AML-193 (cell line): ENCODE measurements at places on chromosomes 3 and 15.

- no peak for DNase-seq
Measured at GRCh38 chr3:136844724-136845123, 17.3 kb upstream of the NCK1 start.

- DNase-seq: peak; percentile 51
Measured at GRCh38 chr3:50592568-50592967, 19.0 kb downstream of the CISH start.

DNA sequence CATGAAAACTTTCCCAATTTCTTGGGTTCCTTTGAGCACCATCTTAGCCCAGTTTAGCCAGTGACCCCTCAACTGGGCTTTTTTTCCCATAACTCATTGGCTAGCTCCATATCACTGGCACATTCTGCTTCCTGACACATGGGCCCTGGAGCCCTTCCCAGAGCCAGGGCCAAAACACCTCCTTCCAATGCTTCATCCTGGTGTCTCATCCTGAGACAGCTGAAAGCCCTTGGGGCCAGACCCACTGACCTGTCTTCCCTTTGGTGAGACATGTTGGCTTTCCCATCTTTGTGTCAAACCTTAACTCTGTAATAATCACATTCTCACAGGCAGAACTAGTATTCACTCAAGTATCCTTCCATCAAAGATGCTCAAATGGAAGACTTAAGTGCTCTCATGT, 82.6 kb upstream of the SMAD3 start:
- DNase-seq: no peak

- DNase-seq: no peak
Measured at GRCh38 chr15:79431636-79432344, at the start of gene MINAR1. Gene MINAR1 (plus strand): TSS chr15:79432336. CDS start chr15:79456148, 23,812 bp downstream.

- no peak for DNase-seq
Measured at GRCh38 chr15:38190501-38190900, 62.1 kb upstream of the SPRED1 start.

GRCh38 chr3:195086885-195087284, 184.1 kb downstream of the XXYLT1 start:
- DNase-seq: no peak

GRCh38 chr3:39211332-39212130, 19.1 kb upstream of the XIRP1 start:
- DNase-seq: no peak

DNA sequence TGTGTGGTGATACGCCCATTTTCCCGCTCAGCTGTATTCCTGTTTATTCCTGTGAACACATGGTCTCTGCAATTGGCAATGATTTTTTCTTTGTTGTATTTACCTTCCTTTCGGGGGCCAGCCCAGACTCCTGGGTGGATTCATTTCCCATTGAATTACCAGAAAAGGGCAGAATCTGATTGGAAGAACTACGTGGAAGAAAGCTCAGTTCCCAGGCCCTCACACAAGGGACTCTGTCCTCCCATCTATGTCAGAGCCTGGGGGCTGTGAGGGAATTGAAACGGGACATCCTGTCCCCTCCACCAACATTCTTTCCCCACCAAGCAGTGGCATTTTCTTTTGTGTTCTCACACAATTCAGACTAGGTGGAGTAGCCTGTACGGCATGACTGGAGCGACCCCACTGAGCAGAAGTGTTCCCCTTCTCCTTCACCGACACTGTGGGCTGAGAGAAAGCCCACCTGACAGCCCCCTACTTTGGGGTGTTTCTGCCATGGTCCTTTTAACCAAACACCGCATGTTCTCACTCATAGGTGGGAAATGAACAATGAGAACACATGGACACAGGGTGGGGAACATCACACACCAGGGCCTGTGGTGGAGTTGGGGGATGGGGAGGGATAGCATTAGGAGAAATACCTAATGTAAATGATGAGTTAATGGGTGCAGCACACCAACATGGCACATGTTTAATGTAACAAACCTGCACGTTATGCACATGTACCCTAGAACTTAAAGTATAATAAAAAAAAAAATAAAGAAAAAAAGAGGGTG, 32.1 kb upstream of the RFTN1 start:
- no peak for DNase-seq

DNA sequence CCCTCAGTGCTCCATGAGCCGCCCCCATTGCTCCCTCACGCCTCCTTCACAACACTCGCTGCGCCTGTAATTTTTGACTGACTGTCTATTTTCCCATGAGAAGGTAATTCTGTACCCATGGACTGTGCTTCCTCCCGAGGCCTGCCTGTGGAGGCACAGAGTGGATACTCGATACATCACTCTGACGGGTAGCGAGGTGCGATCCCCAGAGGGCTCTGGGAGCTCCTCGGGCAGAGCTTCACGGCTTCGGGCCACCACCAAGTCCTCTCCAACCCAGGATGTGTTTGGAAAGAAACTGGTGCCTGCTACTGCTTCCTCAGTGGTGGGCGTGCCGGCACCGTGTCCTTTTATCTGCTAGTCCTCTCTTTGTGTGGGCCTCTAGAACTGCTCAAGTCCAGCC, 108.6 kb upstream of the DLG1 start:
- DNase-seq: no peak

- DNase-seq: no peak
Measured at GRCh38 chr3:135694142-135694541, 271.4 kb upstream of the PPP2R3A start.

DNA sequence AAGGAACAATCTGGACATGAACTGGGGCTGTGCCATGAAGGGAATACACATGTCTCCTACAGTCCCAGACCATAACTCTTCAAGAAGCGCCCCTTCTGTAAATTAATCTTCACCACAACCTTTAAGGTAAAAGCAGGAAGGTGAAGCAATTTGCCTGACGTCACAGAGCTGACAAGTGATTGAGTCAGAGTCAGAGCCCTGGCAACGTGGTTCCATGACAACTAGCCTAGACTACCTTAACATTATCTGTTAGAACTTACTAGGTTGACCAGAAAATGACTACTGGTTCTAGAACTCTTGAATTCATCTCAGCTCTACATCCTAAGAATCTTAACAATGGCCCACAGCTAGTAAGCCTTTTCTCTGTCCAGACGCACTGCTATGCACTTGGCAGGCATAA, 124.6 kb downstream of the NTRK3 start:
- DNase-seq: no peak

GRCh38 chr15:84811828-84812227, 5.3 kb upstream of the ALPK3 start:
- DNase-seq: no peak

DNA sequence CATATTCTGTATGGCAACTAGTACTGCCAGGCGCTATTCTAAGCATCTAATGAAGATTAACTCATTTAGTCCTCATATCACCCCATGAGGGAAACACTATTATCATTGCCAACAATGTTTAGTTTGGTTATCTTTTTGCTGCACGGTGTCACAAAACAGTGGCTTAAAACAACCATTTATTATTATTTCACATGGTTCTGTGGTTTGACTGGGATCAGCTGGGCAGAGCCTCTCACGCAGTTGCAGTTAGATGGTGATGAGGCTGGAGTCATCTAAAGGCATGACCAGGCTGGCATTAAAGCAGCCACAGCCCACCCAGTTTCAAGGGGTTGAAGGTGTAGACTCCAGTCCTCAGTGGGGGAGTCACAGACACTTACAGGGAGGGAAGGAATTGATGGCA, 32.8 kb upstream of the RASA2 start:
- DNase-seq: no peak

- DNase-seq: no peak
Measured at GRCh38 chr3:20648921-20649381, 462.9 kb upstream of the SGO1 start.

DNA sequence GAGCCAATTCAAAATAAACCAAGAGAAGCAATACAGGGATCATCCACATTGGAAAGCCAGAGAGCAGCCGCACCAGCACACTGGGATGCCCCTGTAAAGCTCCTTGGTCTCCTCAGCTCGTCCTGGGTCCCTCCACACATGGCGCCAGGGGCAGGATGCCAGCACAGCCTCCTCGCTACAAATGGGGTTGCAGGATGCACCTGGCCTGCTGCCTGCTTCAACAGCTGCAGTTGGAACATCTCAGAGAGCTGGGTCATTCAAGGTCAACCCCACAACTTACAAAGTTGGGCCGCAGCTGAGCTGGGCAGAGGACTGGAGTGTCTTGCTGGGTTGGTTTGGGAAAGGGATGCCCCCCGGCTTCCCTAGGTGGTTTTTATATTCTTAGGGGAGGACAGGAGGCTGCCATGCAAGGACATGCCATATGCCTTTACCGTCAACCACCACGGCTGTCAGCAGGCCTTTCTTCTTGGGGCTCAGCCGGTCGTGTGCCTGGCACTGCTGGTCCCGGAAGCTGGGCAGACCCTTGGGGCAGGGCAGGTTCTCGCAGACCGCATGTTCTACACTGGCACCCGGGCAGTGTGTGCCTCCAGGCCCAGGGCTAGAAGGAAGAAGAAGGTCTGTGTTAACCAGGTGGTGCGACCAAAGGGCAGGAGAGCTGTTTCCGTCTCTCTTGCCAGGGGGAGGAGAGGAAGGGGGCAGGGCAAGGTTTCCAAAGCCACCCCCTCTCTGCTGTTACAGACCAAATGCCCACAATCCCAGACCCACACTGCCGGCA, 225.2 kb downstream of the ADAMTS17 start:
- no peak for DNase-seq

DNA sequence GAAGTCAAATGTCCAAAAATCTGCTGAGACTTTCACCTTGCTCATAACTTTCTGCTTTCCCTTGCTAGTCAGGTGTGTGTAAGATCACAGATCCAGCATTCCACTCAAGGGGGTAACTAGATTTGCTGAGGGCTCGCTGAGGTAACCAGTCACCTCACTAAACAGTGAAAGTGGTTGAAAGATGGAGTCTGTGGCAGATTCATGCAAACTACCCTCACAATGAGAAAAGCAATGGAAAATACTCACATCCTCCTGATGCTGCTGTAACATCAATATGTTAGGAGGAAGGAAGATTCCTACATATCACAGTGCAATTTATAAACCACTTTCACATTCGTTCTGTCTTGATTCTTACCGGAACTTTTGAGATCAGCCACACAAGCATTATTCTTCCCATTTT, 174.3 kb upstream of the BCL6 start:
- DNase-seq: no peak

- DNase-seq: no peak
Measured at GRCh38 chr3:112012205-112012992, 13.7 kb downstream of the TAGLN3 start.

GRCh38 chr3:18369551-18370185, 55.5 kb downstream of the SATB1 start:
- DNase-seq: no peak

DNA sequence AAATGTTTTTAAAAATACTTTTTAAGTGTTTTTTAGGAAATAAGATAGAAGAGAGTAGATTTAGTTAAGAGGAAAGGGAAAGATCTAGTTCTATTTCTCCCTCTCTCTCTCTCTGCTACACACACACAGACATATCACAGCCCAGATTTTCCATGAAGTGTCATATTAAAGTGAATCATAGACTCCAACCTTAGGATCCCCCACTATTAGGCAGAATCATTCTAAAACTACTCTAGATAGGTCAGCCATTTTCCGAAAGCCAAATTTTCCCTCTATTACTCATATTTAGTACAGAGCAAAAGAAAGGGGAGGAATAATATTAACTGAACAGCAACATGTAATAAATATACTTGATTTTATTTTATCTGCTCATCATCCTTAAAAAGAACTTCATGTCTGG, 45.1 kb upstream of the RSL24D1 start:
- DNase-seq: no peak

- DNase-seq: no peak
Measured at GRCh38 chr3:197132916-197133530, 103.4 kb upstream of the MELTF start.

GRCh38 chr3:125960066-125960424, 8.9 kb upstream of the ROPN1B start:
- DNase-seq: no peak

GRCh38 chr3:169939751-169940150, 26.9 kb upstream of the SEC62 start:
- DNase-seq: no peak

DNA sequence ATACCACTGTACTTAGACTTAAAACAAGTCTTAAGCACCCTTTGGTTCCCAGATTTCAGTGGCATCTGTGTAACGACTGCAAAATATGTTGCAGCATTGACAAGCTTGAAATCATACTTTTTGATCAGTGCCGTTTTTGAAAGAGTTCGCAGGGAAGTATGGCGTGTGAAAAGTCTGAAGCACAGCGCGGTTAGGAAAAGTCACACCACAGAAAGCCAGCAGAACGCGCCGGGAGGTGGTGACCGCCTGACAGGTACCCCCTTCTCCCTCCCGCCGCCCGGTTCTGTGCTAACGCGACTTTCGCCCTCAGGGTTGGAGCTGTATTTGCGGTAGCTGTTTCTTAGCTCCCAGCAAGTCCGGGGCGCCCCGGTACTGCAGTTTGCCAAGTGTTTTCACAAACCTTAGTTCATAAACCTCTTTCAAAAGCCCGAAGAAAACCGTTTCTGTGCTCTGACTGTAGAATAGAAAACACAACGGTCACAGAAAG, 481 bp upstream of the CRYBG3 start:
- no peak for DNase-seq

DNA sequence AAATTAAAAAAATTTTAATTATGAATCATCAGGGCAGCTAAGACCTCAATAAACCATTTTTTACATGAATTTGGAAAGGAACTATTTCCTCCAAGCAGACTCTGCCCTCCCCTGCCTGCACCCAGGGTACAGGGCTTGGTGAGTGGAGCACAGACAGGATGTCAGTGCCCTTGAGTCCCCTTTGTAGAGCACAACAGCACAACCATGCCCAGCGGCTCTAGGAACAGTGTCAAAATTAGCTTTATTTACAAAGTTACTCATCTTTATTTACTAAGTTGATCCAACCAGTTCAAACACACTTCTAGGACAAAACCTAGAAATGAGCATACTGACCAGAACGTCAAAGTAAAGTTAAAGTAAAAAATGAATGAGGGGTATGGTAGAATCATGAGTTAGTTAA, 90.6 kb upstream of the TSC22D2 start:
- DNase-seq: no peak

- no peak for DNase-seq
Measured at GRCh38 chr15:27352136-27352535, 381.2 kb downstream of the GABRG3 start.

GRCh38 chr3:29668233-29668632, 387.4 kb downstream of the RBMS3 start:
- no peak for DNase-seq

- DNase-seq: no peak
Measured at GRCh38 chr3:139953131-139953910, 18.3 kb downstream of the CLSTN2 start.

DNA sequence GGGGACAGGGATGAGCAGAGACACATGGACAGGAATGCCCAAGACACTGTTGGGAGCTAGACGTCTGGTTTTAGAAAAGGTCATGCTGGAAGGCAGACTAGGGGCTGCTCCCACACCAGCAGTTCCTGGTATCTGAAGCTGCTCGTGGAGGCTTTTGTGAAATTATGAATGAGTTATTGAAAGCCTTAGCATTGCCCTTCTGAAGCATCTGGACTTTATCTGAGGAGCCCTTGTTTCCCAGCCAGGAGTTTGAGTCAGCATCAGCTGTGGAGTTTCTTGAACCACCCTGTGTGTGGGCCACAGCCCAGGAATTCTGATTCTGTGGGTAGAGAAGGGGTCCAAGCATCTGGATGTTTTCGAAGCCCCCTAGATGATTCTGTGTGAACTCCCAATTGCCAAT, 258.7 kb downstream of the SLCO3A1 start:
- DNase-seq: no peak
